NB4 (cell line): ENCODE measurements at places on chromosomes 1 and 21.

DNA sequence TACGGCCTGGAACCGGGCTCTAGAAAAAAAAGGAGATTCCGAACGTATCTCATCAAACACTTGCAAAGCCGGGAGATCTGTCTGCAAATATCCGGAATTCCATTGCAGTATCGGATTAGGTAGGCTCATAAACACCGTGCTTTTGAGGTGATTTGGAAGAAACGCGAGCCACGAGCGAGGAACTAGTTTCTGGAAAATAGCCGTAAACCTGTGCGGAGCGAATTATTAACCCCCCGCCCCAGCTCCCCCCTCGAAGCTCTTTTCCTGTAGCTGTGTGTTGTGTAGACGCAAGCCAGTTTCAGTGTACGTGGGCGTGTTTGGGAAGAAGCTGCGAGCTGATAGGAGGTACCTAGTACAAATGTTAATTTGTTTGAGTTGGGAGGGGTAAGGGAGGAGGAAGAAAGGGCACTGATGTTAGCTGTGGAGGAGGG is 1.1 kb downstream of the RALGPS2 start:
- peak; percentile 93 for DNase-seq

DNA sequence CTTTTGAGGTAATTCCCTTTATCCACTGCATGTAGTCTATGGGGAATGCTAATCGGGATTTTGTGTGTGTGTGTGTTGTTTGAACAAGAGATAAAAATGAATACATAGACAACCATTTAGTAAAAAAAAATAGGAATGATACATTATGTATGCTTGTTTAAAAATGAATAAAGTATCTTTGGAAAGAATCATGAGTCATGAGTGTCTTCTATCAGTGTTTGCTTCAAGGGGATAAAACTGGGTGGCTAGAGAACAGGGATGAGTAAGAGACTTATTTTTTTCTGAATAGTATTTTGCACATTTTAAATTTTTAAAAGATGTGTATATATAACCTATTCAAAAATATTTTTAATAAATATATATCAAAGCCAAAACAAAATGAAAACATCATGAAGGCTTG is 839.4 kb upstream of the ADGRL4 start:
- no peak for DNase-seq

DNA sequence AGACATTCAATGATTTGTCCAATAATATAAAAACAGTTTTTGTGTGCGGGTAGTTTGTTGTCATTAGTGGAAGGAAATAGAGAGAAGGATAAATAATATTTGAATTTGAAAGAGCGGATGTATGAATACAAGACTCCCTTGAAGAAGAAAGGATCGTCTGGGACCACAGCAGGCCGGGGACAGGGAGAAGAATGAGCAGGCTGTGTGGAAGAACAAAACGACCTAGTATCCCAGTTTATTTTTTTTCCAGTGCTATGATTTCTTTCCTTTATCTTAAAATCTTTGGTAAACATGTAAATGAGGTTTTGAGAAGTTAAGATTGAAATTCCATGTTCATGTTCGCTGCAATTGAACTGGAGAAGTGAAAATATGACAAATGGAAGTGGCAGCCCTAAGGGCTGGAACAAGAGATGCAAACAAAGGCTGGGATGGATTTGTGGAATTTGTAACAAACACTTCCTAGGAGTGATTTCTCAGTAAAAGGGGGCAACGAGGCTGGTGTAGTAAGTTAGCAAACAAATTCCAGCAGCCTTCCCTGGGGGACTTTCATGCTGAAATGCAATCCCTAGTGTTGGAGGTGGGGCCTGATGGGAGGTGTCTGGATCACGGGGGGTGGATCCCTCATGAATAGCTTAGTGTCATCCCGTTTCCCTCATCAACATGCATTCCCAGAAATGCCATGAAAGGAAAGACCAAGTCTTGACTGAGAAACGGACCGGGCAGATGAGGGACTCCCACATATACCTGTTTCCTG is 10.2 kb upstream of the IFI16 start:
- DNase-seq: no peak

- no peak for DNase-seq
Observed at GRCh38 chr1:32216566-32216965, 5.6 kb downstream of the TMEM234 start.

DNA sequence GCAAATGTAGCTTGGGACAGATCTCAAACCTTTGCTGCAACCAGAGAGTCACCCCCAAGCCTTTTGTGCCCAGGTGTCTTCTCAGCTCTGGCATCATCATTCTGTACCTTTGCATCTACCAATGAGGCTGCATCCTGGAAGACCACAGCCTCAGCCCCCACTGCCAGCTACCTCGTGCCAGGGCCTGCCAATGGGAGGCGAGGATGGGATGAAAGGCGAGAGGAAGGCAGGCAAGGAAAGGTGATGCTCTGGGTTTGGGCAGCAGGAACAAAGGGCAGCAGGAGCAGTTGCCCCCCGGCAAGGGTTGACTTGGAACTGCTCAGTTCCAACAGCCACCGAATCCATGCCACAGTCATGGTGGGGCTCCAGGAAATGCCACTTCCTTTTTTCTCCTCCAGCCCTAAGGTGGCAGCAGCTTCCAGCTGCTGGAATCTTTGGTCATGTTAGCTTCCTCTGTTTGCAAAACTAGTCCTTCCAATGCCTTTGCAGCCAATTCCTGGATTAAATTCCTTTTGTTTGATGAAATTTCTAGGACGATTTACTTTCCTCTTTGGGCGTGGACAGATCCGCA is 651.6 kb downstream of the NPHP4 start:
- DNase-seq: no peak

DNA sequence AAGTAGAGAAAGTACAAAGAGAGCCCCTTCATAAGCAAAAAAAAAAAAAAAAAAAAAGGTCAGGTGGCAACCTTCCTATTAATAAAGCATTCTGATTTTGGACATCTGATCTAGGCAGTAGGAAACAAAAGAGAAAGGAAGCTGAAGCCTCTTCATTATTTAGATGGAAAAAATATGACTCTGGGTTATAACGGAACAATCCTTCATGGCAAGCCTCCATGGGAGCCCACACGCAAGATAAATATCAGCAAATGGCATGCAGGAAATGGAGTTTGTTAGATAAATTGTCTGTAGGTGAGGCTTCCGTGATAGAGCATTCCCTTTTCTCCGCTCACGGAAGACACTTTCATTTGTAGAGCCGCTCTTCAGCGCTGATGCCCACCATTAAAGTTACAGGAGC is 381.0 kb downstream of the TTLL7 start:
- DNase-seq: no peak

GRCh38 chr1:26978901-26979300 is 14.6 kb upstream of the TRNP1 start:
- no peak for DNase-seq

DNA sequence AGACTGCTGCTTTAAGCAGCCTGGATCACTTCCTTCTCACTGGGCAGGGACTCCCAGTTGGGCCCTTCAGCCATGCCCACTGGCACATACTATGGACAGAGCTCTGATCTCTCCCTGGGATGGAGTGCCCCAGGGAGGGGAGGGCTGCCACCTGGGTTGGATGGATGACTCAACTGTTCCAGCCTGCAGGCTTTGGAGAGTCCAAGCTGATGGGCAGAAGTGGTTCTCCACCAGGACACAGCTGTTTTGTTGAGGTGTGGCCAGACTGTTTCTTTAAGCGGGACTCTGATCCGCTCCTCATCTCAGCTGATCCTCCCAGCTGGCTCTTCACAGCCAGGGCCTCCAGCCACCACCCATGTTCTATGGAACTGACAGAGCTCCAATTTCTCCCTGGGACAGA is 166.9 kb downstream of the MAGI3 start:
- DNase-seq: no peak

DNA sequence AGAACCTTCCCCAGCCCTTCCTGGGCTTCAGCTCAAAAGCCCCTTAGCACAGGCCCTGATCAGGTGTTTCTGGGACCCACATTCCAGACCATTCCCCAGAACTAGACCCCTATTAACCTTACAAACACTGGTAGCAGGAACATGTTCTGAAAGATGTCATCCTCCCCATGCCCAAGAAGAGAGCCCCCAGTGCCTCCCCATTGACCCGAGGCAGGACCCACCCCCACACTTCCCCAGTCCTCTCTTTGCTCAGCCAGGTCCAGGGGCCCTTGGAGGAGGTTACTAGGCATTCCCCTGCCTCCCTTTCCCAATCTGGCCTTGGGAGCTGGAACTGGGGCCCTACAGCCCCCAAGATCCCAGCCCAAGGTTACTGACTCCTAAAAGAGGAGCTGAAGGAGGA is 38.9 kb upstream of the HMGB4 start:
- no peak for DNase-seq

DNA sequence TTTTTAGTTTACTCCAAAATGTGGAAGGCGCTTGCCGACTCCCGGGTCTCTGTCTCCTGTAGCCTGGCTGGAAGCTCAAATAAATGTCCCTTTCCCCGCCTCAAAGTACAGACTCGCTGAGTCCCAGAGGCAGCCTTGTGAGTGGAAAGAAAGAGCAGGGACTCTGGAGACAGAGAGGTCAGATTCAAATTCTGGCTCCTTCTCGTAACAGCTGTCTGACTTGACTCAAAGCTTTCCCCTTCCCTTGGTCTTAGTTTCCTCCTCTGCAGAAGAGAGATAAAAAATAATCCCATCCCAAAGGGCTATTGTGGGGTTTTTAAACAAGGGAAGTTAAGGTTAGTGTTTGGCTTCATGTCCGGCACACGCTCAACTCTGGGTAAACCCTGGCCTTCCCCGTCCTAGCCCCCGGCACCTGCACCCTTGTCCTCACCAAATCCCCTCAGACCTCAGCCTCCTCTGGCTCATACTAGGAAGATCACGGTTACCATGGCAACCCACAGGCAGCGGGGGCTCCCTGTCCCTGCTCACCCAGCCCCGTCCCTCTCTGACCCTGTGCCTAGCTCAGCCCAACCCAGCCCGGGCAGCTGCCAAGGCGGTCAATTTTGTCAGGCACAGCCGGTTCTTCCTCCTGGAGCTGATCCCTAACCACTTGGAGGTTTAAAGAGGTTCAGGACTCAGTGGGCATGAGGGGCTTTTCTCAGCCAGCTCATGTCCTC is 49.2 kb upstream of the IGSF21 start:
- no peak for DNase-seq

- no peak for DNase-seq
Observed at GRCh38 chr1:56437959-56438358, 141.4 kb downstream of the PLPP3 start.

GRCh38 chr1:5982868-5983267 is 9.4 kb downstream of the NPHP4 start:
- DNase-seq: no peak

GRCh38 chr21:15874615-15875014 is 144.8 kb downstream of the USP25 start:
- DNase-seq: no peak
